ENCODE measurements at places on chromosomes 5 and 9.

- no peak for DNase-seq
These were observed 26.0 kb downstream of the JAKMIP2 start for GRCh38 chr5:147756566-147756965.

DNA sequence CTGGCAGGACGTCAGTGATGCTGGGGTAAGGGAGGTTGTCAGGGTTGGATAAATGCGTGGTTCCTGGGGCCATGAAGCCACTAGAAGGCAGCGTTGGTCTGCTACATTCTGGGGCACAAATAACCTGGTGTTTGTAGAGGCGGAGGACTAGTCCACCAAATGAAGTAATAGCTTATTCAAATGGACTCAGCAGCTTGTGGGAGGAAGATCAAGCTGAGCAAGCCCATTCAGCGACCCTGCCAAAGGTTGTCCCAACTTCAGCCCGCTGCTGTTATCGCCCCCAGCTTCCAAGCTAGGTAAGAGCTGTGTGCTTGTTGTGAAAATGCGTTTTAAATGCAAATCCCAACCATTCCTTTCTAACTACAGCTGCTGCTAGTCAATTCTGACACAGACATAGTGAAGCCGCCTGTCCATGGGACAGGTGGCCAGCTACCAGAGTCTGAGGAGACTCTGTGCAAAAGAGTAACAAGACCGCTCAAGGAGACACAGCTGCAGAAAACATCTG, 7.6 kb upstream of the FAM240B start:
- no peak for DNase-seq

GRCh38 chr9:133861086-133861485, 122.9 kb upstream of the SARDH start:
- DNase-seq, result no peak

DNA sequence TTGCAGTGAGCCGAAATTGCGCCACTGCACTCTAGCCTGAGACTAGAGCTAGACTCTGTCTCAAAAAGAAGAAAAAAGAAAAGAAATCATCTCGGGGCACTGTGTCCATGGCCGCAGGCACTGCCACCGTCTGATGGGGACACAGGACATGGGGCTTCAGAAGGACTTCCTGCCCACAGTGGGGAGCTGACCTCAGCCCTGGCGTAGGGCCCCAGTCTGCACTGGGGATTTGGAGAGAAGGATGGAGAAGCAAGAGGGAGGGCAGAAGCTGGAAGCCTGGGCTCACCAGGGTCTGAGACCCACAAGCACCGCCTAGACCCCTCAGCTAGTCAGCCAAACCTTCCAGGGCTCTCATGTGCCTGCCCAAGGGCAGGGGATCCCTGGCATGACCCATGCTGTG, 4.1 kb upstream of the SARDH start:
- DNase-seq, result no peak

DNA sequence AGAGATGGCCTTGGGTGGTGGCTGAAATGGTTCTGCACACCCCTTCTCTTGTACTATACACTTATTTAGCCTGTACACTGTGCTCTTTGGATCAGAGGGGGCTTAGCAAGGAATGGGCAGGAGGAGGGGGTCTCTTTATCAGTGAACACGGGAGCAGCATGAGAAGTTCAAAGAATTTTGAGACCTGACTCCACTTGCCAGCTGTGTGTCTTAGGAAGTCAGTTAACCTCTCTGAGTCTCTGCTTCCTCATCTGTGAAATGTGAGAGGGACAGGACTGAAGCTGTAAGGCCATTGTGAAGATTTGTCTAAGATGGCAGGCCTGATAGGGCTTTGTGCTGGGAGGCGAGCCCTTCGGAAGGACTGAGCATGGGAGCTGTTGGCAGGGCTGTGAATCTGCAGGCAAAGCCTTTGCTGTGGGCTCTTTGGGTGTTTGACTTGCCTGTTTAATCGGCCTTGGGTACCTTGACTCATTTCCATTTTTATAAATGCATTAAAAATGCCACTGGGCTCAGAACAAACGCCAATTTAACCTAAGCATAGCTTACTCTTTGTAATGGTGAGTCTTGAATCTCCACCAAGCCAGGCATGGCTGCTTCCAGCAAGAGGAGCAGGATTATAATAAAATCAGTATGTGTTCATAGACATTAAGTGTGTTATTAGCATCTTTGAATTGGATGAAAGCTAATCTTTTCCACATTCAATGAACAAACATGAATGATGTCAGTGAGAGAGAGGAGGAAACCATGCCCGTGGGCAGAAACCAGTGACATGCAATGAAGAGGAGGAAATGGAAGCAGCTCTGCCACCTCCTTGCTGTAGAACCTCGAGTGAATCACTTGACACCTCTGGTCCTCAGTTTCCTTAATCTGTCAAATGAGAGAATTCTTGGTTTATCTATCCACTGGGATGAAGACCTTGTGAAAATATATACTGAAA, 89.4 kb downstream of the MACROH2A1 start:
- no peak for DNase-seq

DNA sequence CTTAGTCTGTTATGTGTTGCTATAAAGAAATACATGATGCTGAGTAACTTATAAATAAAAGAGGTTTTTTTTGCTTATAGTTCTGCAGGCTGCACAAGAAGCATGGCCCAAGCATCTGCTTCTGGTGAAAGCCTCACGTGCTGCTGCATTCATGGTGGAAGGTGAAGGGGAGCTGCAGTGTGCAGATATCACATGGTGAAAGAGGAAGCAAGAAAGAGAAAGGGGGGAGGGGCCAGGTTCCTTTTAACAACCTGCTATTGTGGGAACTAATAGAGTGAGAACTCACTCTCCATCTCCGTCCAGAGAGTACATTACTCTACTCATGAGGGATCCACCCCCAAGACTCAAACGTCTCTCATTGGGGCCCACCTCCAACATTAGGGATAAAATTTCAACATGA, 12.5 kb upstream of the PARP8 start:
- DNase-seq, result no peak

- DNase-seq, result no peak
These were observed 247.4 kb downstream of the CDH9 start for GRCh38 chr5:26791021-26791420.

- no peak for DNase-seq
These were observed 28.1 kb upstream of the GSN start for GRCh38 chr9:121239851-121240250.

DNA sequence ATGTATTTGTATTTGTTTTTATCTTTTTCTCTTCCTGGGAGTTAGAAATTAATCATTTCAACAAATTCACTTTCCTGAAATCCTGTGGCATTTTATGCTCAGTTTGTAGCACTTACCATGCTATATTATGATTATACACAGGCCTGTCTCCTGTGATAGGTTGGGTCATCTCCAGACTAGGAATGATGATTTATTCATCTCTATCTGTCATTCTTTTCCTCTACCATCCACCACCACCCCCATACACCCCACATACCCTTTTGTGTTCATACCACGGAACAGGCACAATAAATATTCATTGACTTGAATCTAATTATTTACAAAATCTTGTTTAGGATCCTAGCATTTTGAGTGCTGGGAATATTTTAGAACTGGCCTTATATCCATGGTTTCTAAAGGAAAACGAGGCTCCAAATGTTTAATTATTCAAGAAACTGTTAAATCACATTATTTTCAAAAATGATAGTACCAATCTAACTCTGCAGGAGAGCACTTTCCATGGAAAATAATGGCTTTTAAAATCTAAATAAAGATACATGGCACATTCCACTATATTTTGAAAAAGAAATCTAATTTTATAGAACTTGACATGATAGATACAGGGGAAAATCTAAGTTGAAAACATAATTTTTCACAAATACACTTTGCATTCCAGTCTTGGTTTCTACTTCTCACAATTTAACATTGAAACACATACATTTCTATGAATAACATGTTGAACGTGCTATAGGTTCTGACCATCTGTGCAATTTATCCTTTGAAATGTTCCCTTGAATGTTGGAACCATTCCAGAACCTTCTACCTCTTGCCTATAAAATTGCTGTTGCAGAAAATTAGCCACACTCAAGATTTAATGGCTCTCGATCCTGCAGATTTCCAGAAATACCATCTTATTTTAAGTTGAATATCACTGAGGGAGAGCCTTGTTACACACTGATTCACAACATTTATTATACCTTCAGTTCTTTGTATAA, 89.3 kb downstream of the STARD4 start:
- DNase-seq, result no peak

All from cortex of kidney (tissue), 1 donor.